ENCODE measurements at places on chromosomes 1 and 21. TPM values are rescaled to one million over a fixed set of nuclear protein-coding genes. Genes with fewer than 3 reads are reported as not detected.

DNA sequence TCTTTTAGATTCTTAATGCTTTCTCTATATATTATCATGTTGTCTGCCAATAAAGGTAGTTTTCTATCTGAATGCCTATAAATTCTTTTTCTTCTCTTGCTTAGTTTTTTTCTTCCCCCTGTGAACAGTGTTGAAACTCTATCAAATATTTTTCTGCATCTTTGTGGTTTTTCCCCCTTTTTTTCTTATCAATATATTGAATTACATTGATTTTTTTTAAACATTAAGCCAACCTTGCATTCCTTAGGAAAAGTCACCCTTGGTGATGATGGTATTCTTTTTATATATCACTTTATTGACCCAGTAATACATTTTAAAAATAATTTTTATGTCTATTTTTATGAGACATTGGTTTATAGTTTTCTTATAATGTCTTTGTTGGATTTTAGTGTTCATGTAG lies 131.7 kb downstream of the RABGAP1L start:
- no peaks in the 10 kb centered on the region for H3K4me1 ChIP-seq
- DNase-seq, result no peak
- H3K27me3 ChIP-seq, result no peaks in the 10 kb centered on the region
- H3K27ac ChIP-seq, result no peak overlapping the region
- no peak overlapping the region for H3K4me3 ChIP-seq
- H3K36me3 ChIP-seq, result peaks cover 31% of the 10 kb centered on the region

GIPC2 gene
- 0.20 TPM for total RNA-seq

DNA sequence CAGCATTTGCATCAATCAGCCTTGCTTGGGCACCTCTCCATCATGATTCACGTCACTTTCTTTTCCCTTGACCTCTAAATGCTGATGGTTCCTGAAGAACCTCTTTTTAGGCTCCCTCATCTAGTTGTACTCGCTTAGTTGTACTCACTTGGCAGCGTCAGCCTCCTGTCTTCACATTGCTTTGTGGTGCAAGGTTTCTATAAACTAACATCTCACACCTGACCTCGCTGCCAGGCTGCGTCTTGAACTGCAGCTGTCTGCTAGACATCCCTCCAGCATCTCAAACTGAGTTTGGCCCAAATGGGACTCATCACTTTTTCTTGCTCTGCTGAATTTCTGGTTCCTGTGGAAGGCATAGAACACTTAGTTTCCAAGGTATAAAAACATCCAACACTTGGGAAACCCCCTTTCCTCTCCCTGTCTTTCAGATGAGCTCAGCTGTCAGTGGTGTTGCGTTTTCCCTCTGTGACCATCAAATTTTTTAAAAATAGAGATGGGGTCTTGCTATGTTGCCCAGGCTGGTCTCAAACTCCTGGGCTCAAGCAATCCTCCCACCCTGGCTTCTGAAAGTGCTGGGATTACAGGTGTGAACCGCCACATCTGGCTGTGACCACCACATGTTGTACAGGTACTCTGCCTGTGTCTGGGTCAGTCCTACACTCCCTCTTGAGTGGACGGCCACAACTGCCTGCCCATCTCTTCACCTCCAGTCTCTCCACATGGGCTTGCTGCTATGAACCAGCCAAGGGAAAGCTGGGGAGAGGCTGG lies 66.9 kb downstream of the SYT6 start:
- DNase-seq, result no peak
- no peaks in the 10 kb centered on the region for H3K36me3 ChIP-seq
- H3K4me3 ChIP-seq, result no peak overlapping the region
- peaks cover 19% of the 10 kb centered on the region for H3K27me3 ChIP-seq

GRCh38 chr1:53339736-53340635 lies 12.1 kb upstream of the LRP8 start:
- H3K4me3 ChIP-seq, result no peak overlapping the region
- H3K27ac ChIP-seq, result no peak overlapping the region
- peak; percentile 15 for DNase-seq
- H3K27me3 ChIP-seq, result peaks cover 17% of the 10 kb centered on the region
- peaks cover 7% of the 10 kb centered on the region for H3K4me1 ChIP-seq

- H3K27me3 ChIP-seq, result no peaks in the 10 kb centered on the region
- no peak for DNase-seq
- H3K4me1 ChIP-seq, result peaks cover 23% of the 10 kb centered on the region
- peaks cover 7% of the 10 kb centered on the region for H3K36me3 ChIP-seq
- no peak overlapping the region for H3K27ac ChIP-seq
- H3K4me3 ChIP-seq, result no peak overlapping the region
Observed at GRCh38 chr1:31370565-31370964, 2.3 kb downstream of the FABP3 start.

B3GALNT2 gene
- total RNA-seq, result 27.6 TPM

ILDR2 gene
- total RNA-seq, result 1.1 TPM

DNA sequence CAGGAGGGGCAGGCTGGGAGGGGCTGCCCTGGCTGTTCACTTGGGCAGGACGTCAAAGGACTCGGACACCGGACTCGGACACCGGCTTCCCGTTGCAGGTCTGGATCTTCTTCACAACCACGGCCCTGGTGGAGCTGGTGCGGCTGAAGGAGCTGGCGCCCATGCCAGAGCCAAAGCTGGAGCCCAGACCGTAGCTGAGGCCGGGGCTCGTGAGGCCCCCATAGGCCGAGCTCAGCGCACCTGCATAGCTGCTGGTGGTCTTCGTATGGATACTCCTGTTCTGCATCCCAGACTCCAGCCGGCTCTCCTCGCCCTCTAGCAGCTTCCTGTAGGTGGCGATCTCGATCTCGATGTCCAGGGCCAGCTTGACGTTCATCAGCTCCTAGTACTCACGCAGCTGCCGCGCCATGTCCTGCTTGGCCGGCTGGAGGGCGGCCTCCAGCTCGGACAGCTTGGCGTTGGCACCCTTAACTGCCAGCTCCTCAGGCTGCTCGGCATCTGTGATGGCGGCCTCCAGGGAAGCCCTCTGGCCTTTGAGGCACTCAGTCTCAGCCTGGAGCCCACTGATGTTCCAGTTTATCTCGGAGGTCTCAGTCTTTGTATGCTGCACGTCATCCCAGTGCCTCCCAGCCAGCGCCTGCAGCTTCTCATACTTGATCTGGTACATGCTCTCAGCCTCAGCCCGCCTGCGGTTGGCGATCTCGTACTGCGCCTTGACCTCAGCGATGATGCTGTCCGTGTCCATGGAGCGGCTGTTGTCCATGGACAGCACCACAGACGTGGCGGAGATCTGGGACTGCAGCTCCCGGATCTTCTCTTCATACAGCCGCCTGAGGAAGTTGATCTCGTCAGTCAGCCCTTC lies 15.1 kb upstream of the KLF17 start:
- H3K4me1 ChIP-seq, result no peaks in the 10 kb centered on the region
- H3K27me3 ChIP-seq, result peaks cover 35% of the 10 kb centered on the region
- no peak overlapping the region for H3K4me3 ChIP-seq
- no peak for DNase-seq
- no peaks in the 10 kb centered on the region for H3K36me3 ChIP-seq
